ENCODE measurements at places on chromosomes 1 and 21.

DNA sequence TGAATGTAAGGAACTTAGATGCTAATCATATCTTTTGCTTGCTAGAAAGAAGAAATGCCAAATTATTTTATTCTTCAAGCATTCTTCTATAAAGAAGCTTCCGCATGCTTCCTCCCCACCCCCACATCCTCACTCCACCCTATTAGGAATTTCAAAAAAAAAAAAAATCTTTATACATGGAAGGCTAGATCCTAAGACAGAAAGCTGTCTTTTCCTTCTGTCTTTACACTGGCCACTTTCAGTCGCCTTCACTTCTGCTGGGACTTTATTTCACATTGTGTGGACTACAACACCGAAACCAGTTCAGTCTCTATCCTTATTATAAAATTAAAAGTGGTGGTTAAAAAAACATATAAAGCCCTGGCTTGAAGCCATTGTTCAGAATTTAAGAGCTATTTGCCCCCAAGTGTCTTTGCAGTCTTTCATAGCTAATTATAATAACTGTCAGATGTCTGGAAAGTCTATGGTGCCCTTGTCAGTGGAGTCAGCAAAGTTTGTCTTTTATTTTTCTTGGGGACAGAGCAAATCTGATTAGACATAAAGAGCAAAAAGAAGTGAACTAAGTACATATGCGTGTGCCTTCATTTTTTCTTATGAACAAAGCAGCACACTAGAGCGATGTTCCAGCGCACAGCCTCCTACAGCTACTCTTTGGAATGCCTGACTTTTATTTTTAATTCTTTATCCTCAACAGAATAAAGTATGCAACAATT, 297.7 kb downstream of the PTPRC start:
- DNase-seq: peak; percentile 54

DNA sequence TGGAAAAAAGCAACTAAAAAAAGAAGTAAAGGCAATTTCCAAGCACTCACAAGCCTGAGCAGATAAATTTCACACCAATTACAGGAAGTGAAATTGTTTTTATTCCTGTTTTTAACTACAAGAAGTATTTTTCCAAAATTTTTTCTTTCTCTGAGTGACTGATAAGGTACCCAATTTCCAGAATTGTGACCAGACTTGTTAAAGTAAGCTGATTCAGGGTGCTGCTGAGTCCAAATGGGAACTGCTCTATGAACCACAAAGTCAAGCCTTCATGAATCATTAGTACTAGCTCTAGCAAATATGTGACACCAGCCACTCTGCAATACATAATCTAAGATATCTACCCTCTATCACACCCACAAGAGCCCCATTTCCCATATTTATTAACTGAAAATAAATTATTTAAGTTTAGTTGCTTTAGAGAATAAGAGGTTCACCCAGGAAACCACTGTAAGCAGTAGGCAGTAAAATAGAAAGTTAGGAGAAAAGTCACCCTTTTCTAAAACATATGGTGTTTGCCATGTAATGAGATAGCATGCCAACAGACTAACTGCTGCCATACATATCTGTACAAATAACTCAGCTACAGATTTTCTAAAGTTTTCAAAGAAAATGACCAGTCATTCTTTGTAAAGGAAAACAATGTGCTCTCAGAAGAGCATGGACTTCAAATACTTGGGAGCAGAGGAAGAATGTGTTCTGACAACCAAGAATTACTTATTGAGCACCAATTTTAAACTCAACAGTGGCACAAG, 43.1 kb upstream of the TNFSF18 start:
- DNase-seq: no peak

GRCh38 chr1:33045814-33046213, 9.1 kb upstream of the AK2 start:
- DNase-seq: no peak

DNA sequence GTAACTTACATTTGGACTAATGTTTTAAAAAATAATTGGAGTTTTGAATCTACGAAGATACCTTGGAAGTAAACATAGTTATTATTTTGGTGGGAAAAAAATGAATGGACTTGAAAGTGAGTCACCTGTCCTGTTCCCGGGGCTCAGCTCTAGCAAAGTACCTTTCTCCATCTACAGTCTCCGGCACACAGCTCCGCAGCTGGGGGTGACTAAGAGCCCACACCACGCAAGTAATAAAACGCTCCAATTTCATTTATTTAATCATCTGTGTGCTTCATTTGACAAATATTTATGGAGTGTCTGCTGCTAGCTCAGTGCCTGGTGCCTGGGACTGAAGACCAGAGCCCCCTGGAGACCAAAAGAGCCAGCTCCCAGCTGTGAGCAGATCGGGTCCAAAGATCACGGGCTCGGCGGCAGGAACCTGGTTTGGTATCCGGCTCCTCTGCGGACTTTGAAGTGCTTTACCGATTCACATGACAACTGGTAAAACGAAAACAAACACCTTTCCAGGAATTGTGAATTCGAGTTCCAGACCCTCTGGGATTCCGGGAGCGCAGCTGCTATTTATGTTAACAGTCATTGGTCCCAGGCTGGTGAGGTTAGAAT, 1.7 kb upstream of the RIPK4 start:
- no peak for DNase-seq

DNA sequence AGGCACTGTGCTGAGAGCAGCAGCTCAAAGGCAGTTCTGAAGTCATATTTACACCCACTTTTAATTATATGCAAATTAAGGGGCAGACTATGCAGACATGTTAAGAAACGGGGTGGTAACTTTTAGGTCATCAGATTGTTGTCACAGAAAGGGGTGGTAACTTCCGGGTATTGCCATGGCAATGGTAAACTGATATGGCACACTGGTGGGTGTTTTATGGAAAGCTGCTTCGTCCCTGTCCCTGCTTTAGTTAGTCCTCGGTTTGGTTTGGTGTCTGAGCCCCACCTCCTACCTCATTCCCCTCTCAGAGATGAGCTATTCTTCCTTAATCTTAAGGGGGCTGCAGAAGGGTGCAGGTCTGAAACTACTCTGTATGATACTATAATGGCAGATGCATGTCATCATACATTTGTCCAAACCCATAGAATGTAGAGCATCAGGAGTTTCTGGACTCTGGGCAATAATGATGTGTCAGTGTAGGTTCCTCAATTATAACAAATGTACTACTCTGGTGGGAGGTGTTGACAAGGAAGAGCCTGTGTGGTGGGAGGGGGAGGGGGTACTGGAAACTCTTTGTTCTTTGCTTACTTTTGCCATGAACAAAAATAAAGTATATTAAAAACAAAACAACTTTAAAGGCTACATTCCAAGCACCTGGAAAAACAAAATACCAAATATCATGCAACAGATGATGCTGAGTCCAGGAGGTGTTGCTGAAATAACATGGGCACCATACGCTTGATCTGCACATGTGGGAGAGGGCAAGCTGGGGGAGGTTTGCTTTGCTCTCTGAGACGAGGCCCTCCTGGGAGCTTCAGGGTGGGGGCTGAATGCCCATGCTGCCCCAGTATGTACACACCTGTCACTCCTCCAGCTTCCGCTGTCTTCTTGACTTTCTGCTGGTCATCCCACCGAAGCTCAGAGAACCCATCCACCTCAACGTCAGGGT, 6.3 kb downstream of the PARP1 start:
- no peak for DNase-seq

Data from hippocampal formation (tissue), 2 donors.